Stimulated activated CD8-positive, alpha-beta memory T cell treated with anti-CD3 and anti-CD28 coated beads, Interleukin-15, amount 100 ng/mL, for 48 hours (primary cell): ENCODE measurements at places on chromosomes 1 and 21.

- DNase-seq: no peak
Measured at GRCh38 chr1:230507666-230508402, 81.7 kb upstream of the PGBD5 start.

GRCh38 chr1:162389971-162390370, 8.4 kb downstream of the C1orf226 start:
- DNase-seq: no peak

- DNase-seq: peak; percentile 8
Measured at GRCh38 chr1:76901158-76901767, 34.0 kb downstream of the ST6GALNAC5 start.

- no peak for DNase-seq
Measured at GRCh38 chr1:41726899-41727748, 191.6 kb downstream of the HIVEP3 start.

- DNase-seq: no peak
Measured at GRCh38 chr1:232909752-232910151, 40.7 kb upstream of the NTPCR start.

GRCh38 chr21:43306911-43307676, 119.8 kb downstream of the SIK1 start:
- DNase-seq: peak; percentile 13

- DNase-seq: no peak
Measured at GRCh38 chr1:228469413-228470162, 17.6 kb upstream of the RNF187 start.

- DNase-seq: no peak
Measured at GRCh38 chr1:82330330-82330729, 529.6 kb downstream of the ADGRL2 start.

GRCh38 chr1:17922833-17923232, 167.7 kb downstream of the ACTL8 start:
- DNase-seq: no peak

DNA sequence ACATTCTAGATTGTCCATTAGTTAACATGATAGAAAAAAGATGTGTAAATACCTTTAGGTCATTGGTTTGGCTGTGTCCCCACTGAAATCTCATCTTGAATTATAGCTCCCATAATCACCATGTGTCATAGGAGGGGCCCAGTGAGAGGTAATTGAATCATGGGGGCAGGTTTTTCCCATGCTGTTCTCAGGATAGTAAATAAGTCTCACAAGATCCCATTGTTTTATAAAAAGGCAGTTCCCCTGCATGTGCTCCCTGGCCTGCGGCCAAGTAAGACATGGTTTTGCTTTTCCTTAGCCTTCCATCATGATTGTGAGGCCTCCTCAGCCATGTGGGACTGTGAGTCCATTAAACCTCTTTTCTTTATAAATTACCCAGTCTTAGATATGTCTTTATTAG, 32.5 kb upstream of the SLC44A5 start:
- DNase-seq: no peak

DNA sequence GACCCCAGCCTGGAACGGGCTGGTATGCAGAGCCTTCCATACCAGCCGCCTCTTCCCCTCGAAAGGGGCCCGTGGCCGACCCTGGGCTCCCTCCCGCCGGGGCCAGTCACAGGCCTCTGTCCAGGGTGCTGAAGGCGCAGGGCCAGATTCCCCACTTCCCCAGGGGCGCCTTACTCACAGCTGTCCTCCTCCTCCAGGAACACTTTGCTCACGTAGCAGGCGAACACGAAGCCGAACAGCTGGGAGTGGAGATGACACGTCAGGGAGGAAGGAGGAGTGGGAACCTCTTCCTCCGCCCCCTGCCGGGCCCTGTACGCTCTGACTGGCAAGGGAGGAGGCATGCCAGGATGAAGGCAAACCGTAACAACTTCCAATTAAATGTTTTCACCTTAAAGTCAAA, 57.3 kb downstream of the NKAIN1 start:
- peak; percentile 11 for DNase-seq

- DNase-seq: no peak
Measured at GRCh38 chr1:184101571-184101970, 50.0 kb downstream of the TSEN15 start.

GRCh38 chr21:42063571-42064521, 7.3 kb upstream of the UMODL1 start:
- DNase-seq: peak; percentile 56

DNA sequence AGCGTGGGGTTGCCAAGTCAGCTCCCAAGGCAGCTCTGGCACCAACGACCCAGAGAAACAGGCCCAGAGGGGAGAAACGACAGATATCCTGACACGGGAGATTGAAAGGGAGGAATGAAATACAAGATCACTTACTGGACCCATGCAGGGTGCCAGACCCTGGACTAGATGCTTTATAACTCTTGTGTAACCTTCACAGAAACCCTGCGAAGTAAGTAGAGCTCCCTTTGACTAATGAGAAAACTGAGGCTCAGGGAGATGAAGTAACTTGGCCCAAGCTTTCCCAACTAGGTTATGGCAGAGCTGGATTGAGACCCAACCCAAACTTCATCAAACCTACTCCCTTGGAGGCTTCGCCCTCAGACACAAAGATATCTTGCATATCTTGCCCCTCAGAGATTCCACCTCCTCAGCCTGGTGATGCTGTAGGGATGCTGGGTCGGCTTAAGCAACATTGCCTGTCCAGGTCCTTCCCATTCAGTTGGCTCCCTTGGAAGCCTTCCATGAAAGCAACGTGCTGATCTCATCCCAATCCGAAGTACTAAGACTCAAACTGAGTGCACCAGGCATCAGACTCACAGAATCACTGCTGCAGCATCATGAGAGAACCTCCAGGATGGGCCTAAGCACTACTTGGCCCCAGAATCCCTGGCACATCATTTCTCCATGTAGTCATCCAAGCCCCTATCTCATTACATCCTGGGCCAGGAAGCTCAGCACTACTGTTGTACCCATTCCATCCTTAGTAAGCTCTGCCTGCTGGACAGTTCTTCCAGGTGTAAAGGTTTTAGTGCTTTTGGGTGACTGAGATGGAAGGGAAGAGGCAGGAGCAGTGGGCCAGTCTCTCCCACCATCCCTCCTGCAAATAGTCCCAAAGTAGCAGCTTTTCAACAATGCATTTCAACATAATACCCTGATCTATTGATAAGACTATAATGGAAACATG, 1.1 kb upstream of the IGSF9 start:
- no peak for DNase-seq

GRCh38 chr1:207998691-207999090, 87.8 kb upstream of the CD34 start:
- DNase-seq: no peak

DNA sequence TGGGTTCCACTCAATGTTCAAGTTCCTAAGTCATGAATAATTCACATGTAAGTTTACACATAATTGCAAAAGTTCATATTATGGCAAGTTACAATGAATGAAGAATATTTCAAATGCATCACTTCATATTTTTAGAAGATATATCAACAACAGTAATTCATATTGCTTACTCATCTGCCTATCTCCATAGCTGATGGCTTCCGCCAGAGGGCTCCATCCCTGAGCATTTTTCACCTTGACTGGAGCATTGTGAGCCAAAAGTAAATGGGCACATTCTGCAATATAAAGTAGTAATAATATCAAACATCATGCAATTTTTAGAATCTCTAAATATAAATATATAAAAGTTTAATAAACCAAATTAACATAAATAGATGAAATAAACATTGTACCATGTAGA, 29.8 kb downstream of the ANKRD13C start:
- DNase-seq: no peak

- no peak for DNase-seq
Measured at GRCh38 chr1:66244429-66244828, 289.5 kb upstream of the SGIP1 start.

DNA sequence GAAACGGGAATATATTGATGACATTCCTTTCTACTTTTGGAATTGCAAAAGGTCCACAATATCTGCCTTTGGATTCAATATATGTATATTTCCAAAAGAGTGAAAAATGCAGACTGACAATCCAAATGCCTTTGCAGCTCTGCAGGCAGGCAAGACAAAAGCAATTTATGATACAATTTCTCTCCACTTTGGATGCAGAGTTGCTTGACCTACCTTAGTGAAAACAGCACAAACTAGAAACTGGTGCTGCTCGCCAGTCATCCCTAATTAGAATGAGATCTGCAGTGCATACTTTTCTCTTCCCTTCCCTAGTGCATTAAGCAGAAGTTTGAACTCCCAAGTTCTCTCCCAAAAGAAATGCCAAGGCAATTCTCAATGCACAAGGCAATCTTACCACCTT, 56.8 kb downstream of the KIAA0319L start:
- DNase-seq: no peak

DNA sequence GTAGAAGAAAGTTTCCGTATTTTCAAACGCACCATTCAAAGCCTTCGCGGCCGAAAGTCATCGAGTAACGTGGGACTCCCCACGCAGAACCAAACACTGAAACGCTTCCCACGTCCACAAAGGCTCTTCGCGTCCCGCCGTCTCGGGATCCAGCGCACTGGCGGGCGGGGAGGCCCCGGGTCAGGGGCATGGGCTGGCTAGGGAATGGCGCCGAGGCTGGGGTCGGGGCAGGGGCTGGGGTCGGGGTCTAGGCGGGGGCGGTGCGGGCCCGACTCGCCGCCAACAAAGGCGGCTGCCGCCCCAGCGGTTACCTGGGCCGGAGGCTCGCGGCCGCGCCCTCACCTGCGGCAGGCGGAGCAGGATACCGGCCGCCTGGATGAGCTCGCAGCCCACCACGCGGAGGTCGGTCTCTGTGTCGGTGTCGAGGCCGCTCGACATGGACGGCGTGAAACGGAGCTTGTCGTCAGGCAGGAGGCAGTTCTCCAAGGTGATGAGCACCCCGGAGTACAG, 403 bp downstream of the CCNL2 start:
- no peak for DNase-seq

- DNase-seq: no peak
Measured at GRCh38 chr1:39877980-39878956, 5.0 kb downstream of the TRIT1 start.

- no peak for DNase-seq
Measured at GRCh38 chr1:94971491-94971924, 44.6 kb upstream of the CNN3 start.

- DNase-seq: no peak
Measured at GRCh38 chr1:33169290-33170055, 12.4 kb downstream of the TRIM62 start.

- no peak for DNase-seq
Measured at GRCh38 chr1:199313444-199313843, 674.6 kb downstream of the PTPRC start.

GRCh38 chr21:23986214-23986613, 1621.1 kb downstream of the MRPL39 start:
- DNase-seq: no peak

DNA sequence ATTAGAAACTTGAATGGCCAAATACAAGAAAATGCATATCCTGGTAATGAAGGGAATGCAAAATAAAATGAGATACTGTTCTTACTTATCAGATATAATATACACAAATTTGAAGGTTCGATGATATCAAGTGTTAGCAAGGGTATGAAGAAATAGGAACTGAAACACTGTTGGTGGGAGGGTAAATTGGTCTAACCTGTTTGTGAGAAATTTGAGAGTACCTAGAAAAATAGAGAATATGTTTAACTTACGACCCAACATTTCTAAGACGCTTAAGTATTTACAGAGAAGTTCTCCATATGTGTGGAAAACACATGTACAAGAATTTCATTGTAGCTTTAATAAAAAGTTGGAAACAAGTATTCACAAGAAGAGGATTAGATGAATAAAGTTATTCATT, 25.9 kb downstream of the ATG4C start:
- no peak for DNase-seq

DNA sequence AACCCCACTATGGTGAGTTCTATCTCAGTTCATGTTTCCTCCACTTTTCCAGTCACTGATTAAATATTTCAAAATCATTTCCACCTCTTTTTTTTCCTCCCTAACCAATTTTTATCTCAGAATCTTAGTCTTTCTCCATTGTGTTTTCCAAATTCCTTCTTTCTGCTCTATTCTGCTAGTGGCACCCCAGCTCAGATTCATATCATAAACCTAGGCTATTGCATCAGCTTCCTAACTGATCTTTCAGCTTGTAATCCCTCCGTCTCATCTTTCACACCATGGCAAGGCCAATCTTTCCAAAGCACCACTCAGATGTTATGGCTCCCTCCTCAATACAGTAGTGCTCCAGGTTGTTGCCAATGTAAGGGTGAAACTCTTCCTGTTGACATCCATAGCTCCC, 631.9 kb downstream of the PLPP3 start:
- DNase-seq: no peak

- no peak for DNase-seq
Measured at GRCh38 chr1:193321242-193321840, 134.9 kb upstream of the B3GALT2 start.

DNA sequence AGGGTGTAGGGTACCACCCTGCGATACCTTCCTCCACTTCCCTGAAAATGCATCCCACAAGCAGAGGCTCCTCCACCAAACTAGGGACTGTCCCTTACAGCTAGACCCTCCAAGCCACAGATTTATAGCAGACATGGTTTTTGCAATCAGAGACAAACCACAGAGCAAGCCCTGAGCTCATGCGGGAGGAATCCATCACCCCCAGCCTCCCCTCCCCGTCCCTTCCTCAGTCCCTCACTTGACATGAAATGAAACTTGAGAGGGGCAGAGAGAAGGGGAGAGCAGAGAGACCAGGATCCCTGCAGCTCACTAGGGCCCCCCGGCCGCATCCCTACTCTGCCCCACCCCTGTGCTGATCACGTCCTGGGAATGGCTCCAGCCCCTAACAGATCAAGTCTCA, 94.9 kb downstream of the MRPL37 start:
- no peak for DNase-seq

DNA sequence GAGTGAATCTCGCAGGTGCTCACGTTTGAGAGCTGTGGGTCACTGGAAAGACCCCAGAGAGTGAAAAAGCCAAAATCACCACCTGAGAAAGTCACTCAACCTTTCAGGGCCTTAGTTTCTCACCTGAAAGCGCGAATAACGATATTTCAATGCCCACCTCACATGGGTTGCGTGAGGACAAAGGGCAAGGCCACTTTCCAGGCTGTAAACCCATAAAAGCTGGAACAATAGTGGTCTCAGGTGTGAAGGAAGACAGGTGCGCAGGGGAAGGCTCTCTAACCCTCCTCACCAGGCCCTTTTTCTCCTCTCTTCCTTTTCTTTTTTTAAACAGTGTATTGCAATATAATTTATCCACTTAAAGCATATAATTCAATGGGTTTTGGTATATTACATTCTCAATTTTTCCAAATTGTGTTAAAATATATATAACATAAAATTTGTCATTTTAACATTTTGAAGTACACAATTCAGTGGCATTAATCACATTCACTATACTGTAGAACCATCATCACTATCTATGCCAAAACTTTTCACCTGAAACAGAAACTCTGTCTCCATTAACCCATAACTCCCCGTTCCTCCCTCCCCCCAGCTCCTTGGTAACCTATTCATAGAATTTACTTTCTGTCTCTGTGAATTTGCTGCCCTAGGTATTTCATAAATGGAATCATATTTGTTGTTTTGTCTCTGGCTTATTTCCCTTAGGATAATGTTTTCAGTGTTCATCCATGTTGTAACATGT, 118.4 kb upstream of the TNR start:
- DNase-seq: no peak

DNA sequence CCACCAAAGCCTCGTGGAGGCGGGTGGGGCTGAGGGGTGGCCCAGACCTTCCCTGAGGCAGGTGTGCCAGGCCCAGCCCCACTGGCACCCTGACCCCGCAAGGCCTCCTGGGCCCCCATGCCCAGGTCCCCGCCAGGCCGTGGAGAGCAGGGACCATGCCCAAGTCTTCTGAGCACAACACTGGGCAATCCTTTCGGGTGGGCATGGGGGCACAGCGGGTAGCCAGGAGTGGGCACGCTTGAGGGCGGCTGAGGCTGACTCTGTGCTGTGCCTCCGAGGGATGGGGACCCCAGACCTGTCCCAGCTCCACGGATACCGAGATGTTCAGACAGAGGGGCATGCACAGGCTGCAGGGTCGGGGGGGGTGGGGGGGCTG, 12.9 kb downstream of the CFAP410 start:
- DNase-seq: no peak
